IPS DF 6.9 (cell line): ENCODE measurements at places on chromosomes 12 and 14.

GRCh38 chr12:117034249-117034648 lies 65.0 kb downstream of the TESC start:
- H3K27ac ChIP-seq, result no peak overlapping the region
- H3K4me1 ChIP-seq, result peaks cover 2% of the 10 kb centered on the region; the same call in 1 of the 2 replicates
- no peak for DNase-seq
- no peaks in the 10 kb centered on the region for H3K36me3 ChIP-seq
- H3K4me3 ChIP-seq, result no peak overlapping the region
- no peaks in the 10 kb centered on the region for H3K27me3 ChIP-seq

DNA sequence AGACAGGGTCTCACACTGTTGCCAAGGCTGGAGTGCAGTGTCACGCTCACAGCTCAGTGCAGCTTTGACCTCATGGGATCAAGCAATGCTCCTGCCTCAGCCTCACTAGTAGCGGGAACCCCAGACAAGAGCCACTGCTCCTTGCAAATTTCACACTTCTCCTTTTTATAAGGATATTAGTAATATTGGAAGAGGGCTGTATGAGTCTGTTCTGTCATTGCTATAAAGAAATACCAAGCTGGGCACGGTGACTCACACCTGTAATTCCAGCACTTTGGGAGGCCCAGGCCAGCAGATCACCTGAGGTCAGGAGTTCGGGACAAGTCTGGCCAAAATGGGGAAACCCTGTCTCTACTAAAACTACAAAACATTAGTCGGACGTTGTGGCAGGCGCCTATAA lies 12.9 kb upstream of the ORAI1 start:
- H3K27me3 ChIP-seq, result no peaks in the 10 kb centered on the region
- H3K36me3 ChIP-seq, result no peaks in the 10 kb centered on the region
- no peak overlapping the region for H3K4me3 ChIP-seq
- H3K4me1 ChIP-seq, result no peaks in the 10 kb centered on the region

GRCh38 chr14:102784892-102785594 lies 7.8 kb downstream of the TRAF3 start:
- no peak overlapping the region for H3K4me3 ChIP-seq
- H3K4me1 ChIP-seq, result no peaks in the 10 kb centered on the region
- H3K36me3 ChIP-seq, result no peaks in the 10 kb centered on the region
- DNase-seq, result no peak
- H3K27me3 ChIP-seq, result no peaks in the 10 kb centered on the region

- no peaks in the 10 kb centered on the region for H3K36me3 ChIP-seq
- no peak overlapping the region for H3K4me3 ChIP-seq
- H3K27ac ChIP-seq, result no peak overlapping the region
- no peaks in the 10 kb centered on the region for H3K27me3 ChIP-seq
- DNase-seq, result no peak
Measured at GRCh38 chr12:68776976-68777610, 30.9 kb upstream of the MDM2 start.

DNA sequence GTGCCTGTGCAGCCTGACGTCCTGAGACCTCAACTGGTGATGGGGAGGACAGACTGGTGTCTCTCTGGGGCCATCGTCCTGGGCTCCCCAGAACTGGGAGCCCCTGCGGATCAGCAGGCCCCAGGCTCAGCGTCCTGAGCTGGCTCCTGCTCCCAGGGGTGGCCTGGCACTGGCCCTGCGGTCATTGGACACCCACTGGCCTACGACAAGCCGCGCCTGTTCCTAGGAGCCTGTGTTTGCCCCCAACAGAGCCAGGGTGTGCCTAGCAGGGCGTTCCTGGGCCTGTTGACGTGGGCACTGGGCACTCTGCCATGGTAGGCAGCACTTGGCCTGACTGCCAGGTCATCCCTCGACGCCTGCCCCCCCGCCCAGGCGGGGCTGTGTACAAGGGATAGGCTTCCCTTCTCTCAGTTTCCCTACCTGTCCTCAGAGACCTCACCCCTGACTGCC lies 8.4 kb downstream of the ADSS1 start:
- H3K36me3 ChIP-seq, result no peaks in the 10 kb centered on the region
- no peak for DNase-seq
- no peak overlapping the region for H3K27ac ChIP-seq

DNA sequence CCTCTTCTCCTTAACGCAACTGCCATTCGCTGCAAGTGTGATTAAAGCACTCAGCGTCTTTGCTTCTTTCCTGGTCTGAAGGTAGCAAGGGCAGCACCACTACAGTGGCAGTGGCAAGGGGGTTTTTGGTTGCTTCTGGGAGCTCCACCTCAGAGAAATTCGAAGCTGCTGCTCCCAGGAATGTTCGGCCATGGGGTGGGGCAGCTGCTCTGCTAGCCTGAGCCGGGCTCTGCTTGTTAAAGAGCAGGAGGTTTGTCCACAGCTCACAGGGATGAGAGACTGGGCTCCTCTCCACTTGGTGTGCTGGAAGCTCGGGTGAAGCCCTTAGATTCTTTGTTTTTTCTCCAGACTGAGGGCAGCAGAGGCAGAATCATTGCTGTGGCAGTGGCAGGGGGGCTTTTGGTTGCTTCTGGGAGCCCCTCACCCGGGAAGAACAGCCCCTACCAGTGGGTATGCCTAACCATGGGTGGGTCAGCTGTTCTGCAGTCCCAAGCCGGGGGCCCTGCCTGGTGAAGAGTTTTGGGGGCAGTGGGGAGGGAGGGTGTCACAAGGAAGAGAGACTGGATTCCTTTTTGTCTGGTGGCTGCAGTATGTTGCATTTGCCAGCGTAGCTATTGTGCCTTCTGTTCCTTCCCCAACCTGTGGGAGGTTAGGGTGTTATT lies 340.2 kb downstream of the AEBP2 start:
- H3K27me3 ChIP-seq, result no peaks in the 10 kb centered on the region
- no peak overlapping the region for H3K4me3 ChIP-seq
- DNase-seq, result no peak
- H3K4me1 ChIP-seq, result no peaks in the 10 kb centered on the region
- H3K36me3 ChIP-seq, result no peaks in the 10 kb centered on the region

DNA sequence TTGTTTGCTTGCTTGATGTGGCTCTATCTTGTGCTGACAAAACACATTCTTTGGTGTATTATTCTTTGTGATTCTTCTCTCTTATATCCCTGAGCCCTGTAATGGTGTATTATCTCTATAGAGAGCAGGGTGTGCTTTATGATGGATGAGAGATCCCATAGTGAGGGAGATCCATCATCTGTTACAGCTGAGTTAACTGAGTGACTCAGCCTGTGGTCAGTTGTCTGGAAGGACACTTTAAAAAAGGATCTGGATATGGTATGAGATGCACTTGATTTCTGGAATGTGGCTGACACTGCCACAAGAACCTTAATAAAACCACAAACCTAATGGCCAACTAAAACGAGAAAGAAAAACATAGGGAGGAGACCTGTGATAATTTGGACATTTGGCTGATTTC lies 461.4 kb upstream of the SYT1 start:
- H3K4me3 ChIP-seq, result no peak overlapping the region
- DNase-seq, result no peak
- H3K4me1 ChIP-seq, result peaks cover 2% of the 10 kb centered on the region; the same call in 1 of the 2 replicates
- H3K36me3 ChIP-seq, result no peaks in the 10 kb centered on the region
- no peaks in the 10 kb centered on the region for H3K27me3 ChIP-seq

GRCh38 chr12:53867216-53868012 lies 71.2 kb upstream of the HOXC13 start:
- H3K36me3 ChIP-seq, result no peaks in the 10 kb centered on the region
- no peak for DNase-seq
- H3K27me3 ChIP-seq, result no peaks in the 10 kb centered on the region; the same call in 1 of the 2 replicates
- H3K4me1 ChIP-seq, result no peaks in the 10 kb centered on the region

GRCh38 chr14:70709726-70710382 lies 68.1 kb downstream of the TTC9 start:
- no peak for DNase-seq
- H3K27ac ChIP-seq, result no peak overlapping the region
- H3K36me3 ChIP-seq, result no peaks in the 10 kb centered on the region
- H3K27me3 ChIP-seq, result no peaks in the 10 kb centered on the region
- peaks cover 21% of the 10 kb centered on the region for H3K4me1 ChIP-seq
- no peak overlapping the region for H3K4me3 ChIP-seq

- H3K36me3 ChIP-seq, result no peaks in the 10 kb centered on the region
- no peak for DNase-seq
- H3K4me1 ChIP-seq, result no peaks in the 10 kb centered on the region
- no peaks in the 10 kb centered on the region for H3K27me3 ChIP-seq
- no peak overlapping the region for H3K4me3 ChIP-seq
Measured at GRCh38 chr14:58598028-58598803, 39.5 kb upstream of the DACT1 start.
